Left hindlimb (tissue), 1 donor: ENCODE measurements at places on chromosomes 3 and 15.
A peak's percentile ranks its signal among the peaks of the same experiment; 100 is the strongest.

DNA sequence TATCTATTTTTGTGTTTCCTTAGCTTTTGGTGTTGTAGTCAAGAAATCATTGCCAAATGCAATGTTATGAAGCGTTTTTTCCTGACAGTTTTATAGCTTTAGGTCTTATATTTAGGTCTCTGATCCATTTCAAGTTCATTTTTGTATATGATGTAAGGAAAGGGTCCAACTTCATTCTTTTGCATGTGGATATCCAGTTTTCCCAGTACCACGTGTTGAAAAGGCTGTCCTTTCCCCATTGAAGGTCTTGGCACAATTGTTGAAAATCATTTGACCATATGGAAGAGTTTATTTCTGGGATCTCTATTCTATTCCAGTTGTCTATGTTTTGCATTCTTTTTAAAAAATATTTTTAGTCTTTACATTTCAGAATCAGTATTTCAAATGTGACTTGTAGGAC is 14.6 kb upstream of the SNRPN start:
- DNase-seq = no peak

GRCh38 chr15:100598655-100599054 is 3.3 kb downstream of the LINS1 start:
- DNase-seq = no peak

- no peak for DNase-seq
Measured at GRCh38 chr15:40582726-40583246, 11.3 kb upstream of the KNL1 start.

DNA sequence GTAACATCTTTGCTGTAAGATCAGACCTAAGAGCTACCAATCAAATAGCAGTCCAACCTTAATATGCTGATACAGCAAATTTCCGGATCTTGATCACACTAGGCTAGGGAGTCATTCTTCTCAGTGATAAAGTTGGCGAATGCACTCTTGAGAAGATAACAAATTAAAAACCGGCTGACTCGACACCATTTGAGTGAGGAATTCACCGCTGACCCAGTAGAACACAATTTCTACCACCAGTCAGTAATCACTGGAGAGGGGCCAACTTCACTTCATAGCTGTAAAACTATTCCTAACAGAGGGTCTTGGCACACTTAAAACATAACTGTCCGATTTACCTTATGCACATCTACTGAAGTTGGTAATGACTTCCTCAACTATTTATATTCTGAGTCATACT is 47.2 kb downstream of the MEIS2 start:
- DNase-seq = no peak

DNA sequence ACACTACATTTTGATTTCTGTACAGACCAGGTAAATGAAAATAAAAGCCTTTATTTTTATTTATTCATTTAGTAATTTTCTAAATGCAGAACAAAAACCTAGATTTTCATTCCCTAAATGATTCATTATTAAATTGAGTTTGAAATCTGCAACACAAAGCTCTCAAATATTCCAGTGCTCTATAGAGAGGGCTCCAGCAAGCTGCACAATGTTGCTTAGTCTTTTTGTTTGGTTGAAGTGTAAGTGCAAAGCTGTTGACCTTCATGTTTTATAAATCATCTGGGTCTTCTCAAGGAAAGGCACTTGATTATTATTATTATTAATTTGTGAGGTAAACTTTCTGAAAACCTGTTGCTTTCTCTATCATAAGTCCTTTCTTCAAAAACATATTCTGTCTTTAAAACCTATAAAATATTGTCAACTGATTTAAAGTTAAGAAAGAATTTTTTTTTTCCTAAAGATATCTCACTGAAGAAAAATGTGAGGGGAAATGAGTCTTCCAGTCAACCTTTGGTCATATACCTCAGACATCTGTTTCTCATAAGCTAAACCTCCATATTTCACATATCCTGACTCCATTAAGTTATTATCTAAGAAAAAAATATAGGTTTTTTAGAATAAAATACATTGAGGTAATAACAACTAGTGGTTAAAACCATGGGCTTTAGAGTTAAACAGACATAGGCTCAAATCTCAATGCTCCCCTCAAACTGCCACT is 100.7 kb downstream of the ZIC4 start:
- no peak for DNase-seq

DNA sequence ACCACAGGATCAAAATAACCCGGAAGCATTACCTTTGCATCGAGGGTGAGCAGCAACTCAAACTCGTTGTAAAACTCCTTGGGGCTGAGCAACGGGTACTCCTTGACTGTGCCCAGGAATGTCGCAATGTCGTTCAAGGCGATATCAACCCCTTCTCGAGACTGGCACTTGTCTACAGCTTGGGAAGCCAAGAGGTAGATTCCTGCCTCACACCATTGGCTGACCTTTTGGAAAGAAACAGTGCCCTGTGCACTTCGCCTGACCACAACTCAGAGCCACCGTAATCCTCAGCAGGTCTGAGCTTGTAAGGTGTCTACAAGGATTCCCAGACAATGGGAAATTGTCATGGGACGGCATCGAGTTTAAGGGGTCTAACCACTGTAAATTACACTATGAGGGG is 43.9 kb downstream of the B3GNT5 start:
- DNase-seq = no peak

DNA sequence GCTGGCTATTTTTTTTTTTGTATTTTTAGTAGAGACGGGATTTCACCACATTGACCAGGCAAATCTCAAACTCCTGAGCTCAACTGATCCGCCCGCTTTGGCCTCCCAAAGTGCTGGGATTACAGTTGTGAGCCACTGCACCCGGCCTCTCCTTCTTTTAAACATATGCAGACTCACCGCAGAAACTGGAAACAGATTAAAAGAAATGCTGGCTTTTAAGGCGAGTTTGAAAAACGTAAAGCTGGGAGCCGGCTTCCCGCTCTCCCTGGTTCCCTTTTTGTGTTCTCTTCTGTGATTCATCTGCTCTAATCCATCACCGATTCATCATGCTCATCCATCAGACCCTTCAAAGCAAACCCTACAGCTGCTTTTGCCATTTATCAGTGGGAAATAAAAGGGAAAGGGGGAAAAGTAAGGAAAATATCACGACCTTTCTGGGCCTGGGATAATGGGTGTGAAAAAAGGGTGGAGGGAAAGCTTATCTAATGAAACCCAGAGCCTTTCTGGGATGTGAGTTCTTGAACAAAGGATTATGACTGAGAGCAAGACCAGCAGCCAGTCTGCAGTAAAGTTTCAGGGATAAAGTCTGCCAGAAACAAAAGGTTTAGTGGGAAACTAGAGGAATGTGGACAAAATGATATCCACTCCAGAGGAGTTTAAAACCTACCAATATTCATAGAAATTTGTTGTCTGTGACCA is 92.3 kb upstream of the LRIG1 start:
- no peak for DNase-seq

- DNase-seq = no peak
Measured at GRCh38 chr3:10226293-10226692, 22.0 kb upstream of the TATDN2 start.

DNA sequence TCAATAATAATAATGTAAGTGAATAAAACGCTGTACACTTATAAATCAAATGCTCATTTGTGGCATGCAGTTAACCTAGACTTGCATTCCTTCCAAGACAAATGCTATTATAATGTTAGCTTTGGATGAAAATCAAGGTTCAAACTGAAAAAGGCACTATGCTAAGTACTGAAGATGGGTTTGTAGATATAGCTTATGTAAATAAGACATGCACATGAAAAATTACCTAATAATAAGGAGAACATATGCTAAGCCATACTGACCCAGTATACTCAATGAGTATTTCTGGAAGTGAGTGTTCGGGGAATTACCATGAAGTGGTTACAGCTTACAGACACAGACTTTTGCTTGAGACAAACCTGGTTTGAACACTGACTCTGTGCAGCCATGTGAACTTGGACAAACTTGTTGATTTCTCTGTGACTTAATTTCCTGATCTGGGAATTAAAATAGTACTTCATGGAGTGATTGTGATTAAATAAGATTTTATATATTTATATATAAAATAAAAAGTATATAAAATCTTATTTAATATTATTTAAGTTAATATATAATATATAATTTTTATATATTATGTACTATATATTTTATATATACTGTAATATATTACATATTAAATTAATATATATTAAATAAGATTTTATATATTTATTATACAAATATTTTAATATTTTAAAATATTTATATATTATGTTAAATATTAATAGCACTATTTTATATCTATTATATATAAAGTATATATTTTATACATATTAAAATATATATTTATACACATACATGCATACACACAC is 159.2 kb downstream of the ZPLD1 start:
- DNase-seq = no peak

DNA sequence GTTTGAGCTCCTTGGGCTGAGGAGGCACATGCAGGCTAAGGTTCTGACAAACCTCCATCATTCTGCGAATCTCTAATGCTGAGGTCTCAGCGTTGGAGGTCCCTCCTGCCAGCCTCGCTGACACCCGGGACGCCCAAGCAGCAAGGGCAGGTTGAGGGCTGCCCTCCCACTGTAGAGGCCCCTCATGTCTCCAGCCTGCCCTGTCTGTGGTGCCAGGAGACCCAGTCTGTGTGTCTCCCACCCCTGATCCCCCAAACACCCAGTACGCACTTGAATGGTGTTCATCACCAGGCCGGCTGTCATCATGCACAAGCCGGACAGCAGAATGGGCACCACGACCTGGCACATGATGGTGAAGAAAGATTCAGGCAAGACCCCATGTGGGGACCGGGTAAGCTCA is 27.8 kb downstream of the SLC41A3 start:
- no peak for DNase-seq

- DNase-seq = no peak
Measured at GRCh38 chr3:55368366-55368765, 118.7 kb downstream of the WNT5A start.

- peak; percentile 57 for DNase-seq
Measured at GRCh38 chr15:63601026-63601703, 4.0 kb downstream of the FBXL22 start.

DNA sequence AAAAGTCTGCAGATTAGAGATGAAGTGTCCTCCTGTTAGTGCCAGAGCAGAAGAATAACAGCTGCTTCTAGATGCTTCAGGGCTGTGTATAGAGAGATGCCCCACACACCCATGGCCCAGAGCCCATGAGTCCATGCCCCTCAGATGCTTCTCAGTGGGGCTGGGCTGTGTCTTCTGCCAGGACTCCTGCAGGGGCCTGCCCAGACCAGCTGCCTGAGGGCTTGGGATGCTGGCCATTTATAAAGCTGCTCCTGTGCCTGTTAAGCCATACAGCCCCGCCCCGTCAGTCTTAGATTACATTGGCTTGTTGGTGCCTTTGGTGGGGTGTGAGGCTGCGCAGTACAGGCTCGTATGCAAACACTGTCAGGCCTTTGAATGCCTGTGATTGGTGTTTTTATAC is 318.0 kb upstream of the CTDSPL start:
- peak; percentile 72 for DNase-seq

DNA sequence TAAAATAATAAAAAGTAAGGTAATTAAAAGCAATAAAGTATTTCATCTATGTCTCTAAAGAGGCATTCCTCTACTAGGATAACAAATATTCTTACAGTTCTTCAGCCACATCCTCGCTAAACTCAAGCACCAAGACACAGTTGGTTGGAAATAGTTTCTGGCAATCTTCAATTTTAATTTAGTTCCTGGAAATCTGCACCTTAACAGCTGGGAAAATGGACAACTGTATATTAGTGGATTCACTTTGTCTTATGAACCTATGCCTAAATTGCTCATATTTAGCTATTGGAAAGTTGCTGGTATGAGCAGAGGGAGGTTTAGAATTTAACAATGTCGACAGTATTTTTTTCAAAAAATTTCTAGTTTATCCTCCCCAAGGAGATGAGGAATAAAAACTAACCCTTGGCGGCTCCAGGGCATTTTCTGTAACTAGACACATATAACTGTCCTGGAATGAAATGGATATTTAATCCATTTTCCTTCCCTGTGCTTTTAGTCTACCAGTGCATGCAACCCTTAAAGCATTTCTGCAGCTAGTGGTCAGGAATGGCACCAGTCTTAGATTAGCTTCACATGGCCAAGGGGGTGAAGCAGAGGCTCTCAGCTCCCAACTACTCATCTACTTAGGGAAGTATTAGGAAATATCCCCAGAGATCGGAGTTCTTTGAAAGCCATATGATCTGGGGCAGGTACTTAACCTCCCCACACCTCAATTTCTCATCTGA is 290.0 kb upstream of the THBS1 start:
- DNase-seq = no peak

DNA sequence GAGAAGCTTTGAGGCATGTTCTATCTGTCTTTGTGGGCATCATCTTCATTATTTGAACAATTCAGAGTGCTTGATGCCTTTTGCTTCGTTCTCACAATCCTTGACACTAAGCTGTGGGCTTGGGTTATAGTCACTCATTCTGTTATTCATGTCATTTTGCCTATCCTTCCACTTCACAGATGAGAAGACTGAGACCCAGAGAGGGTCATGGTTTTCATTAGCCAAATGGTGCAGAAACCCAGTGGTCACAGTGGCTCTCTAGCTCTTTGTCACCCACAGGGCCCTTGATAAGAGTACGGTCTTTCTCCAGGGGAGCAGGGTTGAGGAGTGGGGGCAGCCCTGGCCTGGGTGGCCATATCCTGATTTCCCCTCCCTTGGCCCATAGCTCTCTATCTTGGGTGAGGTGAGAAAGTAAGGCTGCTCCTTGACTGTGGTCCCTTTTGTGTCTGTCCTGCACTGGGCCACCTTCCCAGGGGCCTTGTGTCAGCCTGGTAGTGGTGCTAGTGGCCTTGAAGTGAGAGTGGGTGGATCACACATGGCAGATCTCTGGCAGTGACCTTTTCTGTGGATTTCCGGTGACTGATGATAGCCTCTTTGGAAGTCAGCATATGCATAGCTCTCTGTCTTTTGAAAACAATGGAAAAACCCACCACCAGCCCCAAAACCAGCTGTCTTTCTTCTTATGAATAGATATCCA is 130.1 kb downstream of the IGF1R start:
- no peak for DNase-seq

DNA sequence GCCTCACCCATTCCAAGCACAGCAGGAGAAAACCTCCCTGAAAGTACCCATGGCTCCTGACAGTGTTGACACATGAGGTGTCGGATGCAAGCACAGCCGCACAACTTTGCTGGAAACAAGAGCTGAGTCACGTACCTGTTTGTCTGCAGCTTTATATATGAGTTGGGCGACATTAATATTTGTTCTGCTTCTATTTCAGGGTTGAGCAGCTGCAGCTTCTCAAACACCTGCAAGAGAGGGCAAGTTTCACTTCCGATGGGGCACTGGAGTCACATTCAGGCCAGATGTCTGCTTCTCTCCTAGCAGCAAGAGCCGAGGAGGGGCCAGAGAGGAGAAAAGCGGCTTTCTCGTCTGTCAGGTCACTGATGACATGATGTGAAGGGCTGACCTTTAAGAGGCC is 88.0 kb downstream of the NUP210 start:
- DNase-seq = no peak

DNA sequence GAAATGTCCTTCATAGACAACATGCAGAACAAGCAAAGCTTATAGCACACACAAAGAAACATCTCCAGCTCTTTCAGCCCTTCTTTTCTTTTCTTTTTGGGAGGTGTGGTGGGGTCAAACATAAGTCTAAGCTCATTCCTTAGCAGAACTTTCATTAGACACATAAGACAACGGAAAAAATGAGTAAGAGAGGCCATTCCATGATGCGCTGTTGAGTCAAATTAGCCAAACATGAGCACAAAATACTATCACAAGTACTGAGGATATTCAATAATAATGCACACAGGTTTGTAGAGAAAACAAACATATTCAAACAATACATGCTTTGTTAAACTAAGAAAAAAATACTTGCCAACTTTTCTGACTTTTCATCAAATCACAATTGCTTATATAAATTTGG is 83.0 kb downstream of the PLOD2 start:
- no peak for DNase-seq
